Effector memory CD8-positive, alpha-beta T cell (primary cell): ENCODE measurements at places on chromosomes 7 and 10.

DNA sequence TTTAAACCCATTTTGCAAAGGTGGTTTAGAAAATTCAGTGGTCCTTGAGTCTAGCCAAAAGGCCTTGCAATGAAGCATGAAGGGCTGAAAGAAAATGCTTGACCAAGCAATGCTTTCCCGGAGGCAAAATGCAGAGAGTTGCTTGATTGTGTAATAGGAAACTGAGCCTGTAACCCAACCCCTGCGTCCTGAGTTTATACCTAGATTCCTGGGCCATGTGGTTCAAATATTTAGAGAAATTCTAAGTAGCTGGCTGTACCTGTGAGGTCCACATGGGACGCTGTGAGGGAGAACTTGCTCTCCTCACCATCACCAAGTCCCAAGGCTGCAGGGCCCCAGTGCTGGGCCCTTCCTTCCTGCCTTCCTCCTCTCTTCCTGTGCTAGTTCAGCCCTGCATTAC lies 45.7 kb downstream of the CXCL12 start:
- DNase-seq = no peak

DNA sequence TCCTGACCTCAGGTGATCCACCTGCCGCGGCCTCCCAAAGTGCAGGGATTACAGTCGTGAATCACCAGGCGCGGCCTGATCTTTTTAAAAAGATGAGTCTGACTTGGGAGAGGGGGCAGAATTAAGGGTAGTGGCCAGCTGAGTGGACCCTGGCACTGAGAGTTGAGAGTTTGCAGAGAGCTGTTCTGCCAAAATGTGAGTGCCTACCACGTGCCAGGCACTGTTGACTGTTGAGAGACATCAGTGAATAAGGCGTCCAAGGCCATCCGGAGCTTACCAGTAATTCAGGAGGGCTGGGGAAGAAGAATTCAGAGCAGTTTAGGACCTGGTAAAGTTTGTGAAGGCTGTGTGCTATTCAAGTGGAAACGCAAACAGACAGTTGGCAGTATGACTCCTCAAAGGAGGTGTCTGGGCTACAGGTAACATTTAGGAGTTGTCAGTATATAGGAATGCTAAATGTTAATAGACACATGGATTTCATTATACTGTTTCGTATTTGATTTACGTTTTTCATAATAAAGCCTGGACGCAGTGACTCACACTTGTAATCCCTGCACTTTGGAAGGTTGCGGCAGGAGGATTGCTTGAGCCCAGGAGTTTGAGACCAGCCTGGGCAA lies 1.5 kb downstream of the NIPSNAP2 start:
- DNase-seq = no peak

DNA sequence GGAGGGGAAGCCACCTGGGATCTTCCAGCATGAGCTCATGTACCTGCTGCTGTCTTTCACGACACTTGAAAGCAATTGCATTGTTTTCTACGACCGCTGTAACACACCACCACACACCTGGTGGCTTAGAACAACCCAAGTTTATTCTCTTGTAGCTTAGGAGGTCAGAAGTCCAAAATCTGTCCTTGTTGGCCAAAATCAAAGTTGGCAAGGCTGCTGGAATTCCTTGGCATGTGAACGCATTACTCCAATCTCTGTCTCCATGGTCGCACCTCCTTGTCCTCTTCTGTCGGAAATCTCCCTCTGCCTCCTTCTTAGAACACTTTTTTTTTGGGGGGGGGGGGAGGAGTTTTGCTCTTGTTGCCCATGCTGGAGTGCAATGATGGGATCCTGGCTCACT lies 305.7 kb downstream of the BAMBI start:
- DNase-seq = no peak

DNA sequence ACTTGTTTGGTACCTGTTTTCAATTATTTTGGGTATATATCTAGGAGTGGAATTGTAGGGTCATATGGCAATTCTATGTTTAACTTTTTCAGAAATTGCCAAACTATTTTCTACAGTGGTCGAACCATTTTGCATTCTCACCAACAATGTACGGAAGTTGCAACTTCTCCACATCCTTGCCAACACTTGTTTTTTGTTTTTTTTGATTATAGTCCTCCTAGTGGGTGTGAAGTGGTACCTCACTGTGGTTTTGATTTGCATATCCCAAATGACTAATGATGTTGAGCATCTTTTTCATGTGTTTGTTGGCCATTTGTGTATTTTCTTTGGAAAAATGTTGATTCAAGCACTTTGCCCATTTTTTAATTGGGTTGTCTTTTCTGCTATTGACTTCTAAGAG lies 122.1 kb downstream of the RPS24 start:
- no peak for DNase-seq

GRCh38 chr10:7667262-7668141 lies 736 bp upstream of the ITIH5 start:
- DNase-seq = no peak

DNA sequence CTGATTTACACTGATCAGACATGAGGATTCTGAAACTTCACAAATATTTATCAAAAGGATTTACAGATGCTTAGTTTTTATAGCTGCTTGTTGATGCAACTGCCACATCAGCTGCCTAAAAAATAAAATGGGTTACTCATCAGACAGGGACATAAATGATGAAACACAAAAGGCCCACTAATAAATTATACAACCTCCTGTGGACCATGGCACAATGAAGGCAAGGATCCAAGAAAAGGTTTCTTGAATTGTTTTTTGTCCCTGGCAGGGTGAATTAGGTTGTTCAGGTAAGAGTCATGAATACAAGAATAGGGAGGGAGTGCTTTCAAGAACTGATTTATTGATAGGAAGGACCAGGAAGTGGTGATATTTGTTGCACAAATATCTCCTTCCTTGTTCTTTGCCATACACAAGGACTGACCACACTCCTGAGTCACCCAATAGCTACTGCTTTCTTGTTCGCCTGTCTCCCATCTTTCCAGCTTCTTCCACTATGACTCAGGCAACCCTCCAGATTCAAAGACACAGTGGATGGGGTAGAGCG lies 234.5 kb downstream of the AHR start:
- no peak for DNase-seq

DNA sequence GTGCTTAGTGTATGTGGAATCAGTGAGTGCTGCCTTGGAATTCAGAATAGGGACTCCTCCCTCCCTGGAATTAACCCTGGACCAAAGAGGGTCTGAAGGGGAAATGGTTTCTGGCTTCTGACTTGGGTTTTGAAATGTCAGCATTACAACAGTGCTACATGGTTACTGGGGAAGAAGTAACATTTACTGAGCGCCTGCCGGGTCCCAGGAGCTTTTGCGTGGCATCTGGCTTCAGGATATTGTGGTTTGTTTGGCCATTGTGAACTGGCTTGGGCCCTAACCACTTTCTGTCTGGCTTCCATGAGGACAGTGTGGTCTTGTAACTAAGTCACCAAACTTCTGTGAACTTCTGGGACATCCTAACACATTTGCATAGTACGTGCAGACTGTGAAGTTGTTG lies 21.3 kb downstream of the TSPAN15 start:
- no peak for DNase-seq

- DNase-seq = no peak
Measured at GRCh38 chr10:12741360-12741804, 260.1 kb downstream of the CCDC3 start.

DNA sequence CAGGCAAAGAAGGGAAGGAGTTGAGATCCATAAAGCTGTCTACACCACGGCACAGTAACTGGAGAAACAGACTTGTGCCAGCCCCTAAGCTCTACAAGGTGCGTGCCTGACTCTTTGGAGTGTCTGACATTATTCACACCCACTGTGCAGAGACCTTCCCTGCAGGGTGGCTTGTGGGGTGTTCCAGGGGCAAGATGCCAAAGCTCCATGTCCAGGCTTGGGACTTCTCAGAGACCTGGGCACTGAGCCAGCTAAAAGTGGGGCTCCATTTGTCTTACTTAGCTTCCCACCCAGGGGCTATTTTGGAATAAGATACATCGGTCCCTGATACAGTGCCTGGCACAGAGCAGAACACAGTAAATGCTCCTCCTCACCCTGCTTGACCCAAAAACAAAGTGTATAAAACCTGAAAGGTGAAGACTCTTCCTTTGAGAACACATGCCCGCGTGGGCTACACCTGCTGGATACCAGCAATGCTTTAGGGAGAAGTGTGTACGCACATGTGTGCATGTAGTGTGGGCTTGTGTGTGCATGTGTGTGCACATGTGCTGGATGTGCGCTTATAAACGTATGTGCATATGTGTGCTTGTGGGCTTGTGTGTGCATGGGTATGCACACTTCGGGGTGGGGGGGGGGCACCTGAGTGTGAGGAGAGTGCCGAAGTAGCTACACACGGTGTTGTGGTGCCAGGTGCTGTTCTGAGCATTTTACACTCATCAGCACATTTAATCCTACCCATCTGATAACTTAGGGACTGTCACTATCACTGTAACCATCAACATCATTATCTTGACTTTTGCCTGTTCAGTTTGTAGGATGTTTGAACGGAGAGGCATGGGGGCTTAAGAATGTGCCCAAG lies 143.0 kb downstream of the ARHGAP22 start:
- no peak for DNase-seq

DNA sequence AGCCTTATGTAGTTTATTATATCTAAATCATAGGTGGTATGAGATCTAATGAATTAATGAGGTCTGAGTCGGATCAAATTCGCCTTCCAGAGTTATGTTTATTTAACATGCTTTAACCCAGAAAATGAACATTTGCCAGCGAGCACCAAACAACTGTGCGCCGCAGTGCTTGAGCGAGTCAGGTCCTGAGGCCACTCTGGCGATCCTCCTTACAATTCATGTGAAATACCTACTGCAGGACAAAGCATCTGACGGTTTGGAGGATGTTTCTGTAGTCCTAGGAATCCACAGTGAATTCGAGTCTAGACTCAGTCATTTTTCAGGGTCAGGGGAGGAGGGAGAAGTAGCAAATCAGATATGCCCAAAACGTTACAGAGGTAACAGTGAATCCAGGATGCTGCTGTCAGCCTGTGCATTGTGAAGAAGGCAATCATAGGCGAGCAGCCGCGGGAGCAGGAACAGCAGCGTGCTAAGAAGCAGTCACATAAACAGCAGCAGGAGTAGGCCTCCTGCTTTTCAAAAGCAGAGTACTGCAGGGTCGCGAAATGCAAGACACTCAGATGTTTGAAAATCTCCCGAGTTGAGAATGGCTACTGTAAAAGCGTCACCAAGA lies 120.2 kb downstream of the CACNB2 start:
- DNase-seq = no peak

DNA sequence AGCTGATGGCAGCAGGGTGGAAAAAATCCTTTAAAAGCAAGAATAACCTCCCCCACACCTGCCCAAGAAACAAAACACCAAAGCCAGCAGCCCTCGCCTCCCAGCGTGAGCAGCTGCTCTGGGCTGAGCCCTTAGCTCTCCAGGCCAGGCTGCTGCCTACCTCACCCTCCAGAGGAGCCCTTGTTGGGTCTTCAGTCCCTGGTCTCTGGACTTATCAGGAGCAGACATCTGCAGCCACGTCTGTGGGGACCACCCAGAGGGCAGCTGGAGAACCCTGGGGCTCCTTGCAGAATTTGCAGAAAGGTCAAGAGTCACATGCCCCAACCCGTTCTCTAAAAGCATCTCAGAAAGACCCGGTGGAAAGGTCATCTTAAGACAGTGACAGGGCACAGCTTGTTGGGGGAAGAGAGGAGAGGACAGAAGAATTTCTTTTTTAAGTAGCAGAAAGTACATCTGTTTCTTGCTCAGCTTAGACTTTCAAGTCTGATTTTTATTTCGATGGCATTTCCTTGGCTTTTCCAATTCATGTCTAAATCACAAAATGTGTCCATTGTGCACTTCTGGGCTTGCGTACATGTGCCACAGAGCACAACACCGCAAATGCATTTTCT lies 425.7 kb upstream of the NFE2L3 start:
- DNase-seq = no peak

GRCh38 chr7:1944619-1945210 lies 274.6 kb downstream of the ELFN1 start:
- DNase-seq = no peak

DNA sequence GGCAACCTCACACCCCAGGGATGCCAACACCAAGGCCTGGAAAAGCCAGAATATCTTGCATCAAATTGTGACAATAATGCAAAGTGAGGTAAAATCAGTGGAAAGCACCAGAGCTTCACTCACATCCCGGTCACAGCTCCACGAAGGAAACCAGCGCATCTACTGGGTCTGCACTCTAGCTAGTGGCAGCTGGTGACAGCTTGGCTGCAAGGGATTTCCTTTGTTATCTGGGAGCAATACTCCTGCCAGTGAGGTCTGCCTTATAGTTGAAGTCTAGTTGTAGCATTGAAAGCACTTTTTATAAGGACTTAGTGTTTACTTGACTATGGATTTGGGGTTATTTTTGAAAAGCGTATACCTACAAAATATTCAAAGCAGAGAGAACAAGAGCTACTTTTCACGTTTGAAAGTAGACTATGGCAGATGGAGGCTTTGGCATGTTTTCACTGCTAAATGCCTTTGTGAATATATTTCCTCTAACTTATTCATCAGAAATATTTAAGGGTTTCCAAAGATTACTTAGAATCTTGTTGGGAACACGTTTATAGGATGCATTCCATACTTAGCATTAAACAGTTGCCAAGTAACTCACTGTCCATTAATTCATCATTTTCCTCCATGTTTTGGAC lies 26.1 kb downstream of the WDFY4 start:
- no peak for DNase-seq

DNA sequence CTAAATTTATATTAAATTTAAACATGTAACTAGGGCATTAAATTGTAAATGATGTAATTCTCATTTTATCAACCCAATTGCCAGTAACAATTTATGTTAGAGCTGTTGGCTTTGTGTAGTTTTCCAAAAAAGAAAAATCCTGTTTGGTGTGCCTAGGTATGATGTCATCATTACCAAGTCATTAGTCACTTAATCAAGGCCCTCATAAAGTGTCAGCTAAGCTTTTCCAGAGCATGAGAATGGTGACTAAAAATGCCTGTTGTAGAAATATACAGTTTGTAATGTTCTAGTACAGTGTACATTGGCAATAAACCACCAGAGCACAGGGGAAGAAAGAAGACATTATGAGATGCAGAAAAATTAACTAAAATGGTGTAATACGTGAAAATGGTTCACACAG lies 593.8 kb upstream of the ANKRD30A start:
- no peak for DNase-seq

DNA sequence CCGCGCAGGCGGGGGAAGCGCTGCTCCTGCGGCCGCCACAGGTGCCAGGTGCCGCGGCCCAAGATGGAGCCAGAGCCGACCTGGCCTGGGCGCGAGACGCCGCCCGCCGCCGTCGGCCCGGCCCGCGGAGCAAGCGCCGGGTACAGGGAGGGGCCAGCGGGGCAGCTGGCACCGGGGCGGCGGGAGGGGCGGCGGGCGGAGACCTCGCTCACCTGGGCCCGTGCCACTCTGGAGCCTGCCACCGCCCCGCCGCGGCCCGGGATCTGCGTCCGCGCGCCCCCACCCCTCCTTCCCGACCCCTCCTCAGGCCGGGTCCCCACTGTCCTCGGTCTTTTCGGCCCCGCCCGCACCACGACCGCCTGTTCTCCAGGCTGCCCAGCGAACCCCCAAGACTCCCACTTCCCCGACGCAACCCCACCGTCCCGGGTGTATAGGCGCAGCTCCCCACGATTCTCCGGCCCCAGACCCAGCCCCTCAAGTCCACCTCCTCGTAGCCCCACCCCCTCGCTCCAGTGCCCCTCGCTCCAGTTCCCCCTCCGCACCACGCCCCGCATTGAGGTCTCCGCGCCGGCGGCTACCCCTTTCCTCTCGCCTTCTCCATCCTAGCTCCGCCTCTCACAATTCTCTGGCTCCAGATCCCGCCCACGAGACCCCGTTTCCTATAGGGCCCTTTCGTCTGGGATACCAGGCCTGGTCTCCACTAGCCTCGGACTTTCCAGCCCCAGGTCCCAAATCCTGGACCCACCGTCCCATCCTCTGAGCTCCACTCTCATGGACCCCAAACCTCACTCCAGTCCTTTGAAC lies at the start of gene GPRIN2:
Gene GPRIN2, minus strand, starts transcription at position 144 of the 804 bp plus-strand sequence. CDS start 5,922 bp downstream, outside the sequence.
- DNase-seq = no peak
